ENCODE measurements at places on chromosomes 2 and 18. TPM values are rescaled to one million over a fixed set of nuclear protein-coding genes. Genes with fewer than 3 reads are reported as not detected.

ADD2 gene
- not detected for total RNA-seq

C2orf80 gene
- not detected for total RNA-seq

DYNC1I2 gene
- 96.5 TPM for total RNA-seq

IL36A gene
- total RNA-seq = not detected

POTEE gene
- 0.32 TPM for total RNA-seq

C2orf74 gene
- 22.3 TPM for total RNA-seq

POU3F3 gene
- total RNA-seq = not detected

LIMS2 gene
- total RNA-seq = 65.0 TPM

NFATC1 gene
- total RNA-seq = 1.4 TPM

CD8B2 gene
- total RNA-seq = not detected

MAP3K19 gene
- total RNA-seq = not detected

TIA1 gene
- total RNA-seq = 52.3 TPM
